ENCODE measurements at places on chromosomes 5 and 9. TPM values are rescaled to one million over a fixed set of nuclear protein-coding genes. Genes with fewer than 3 reads are reported as not detected.

FAM169A gene
- 75.3 TPM for total RNA-seq

STRBP gene
- 132 TPM for total RNA-seq

SPINK7 gene
- total RNA-seq: not detected

FXN gene
- total RNA-seq: 11.1 TPM

MCCC2 gene
- total RNA-seq: 39.6 TPM

SPINK13 gene
- total RNA-seq: not detected

OR1N1 gene
- total RNA-seq: not detected

CDKN2A gene
- 7.6 TPM for total RNA-seq

SLC34A3 gene
- total RNA-seq: 0.21 TPM

MYMK gene
- total RNA-seq: 0.68 TPM

SNX24 gene
- total RNA-seq: 25.6 TPM

GTF3C4 gene
- total RNA-seq: 17.8 TPM

LHX3 gene
- total RNA-seq: not detected

SHB gene
- 15.4 TPM for total RNA-seq

FGF18 gene
- 1.4 TPM for total RNA-seq

NTNG2 gene
- 61.8 TPM for total RNA-seq

IL9 gene
- total RNA-seq: not detected

SLC6A7 gene
- 67.8 TPM for total RNA-seq

MEGF10 gene
- total RNA-seq: 43.7 TPM

MYOZ3 gene
- 6.2 TPM for total RNA-seq

TRIM41 gene
- 38.0 TPM for total RNA-seq

SLC36A3 gene
- total RNA-seq: not detected

TRPM6 gene
- total RNA-seq: 2.0 TPM

FOXD4L4 gene
- 3.5 TPM for total RNA-seq

FAM200C gene
- total RNA-seq: 14.8 TPM

PRDM9 gene
- total RNA-seq: not detected

PCDHAC2 gene
- 33.3 TPM for total RNA-seq

NR4A3 gene
- 6.3 TPM for total RNA-seq

UBAP2 gene
- total RNA-seq: 41.2 TPM

GLRX gene
- total RNA-seq: 27.8 TPM

MLANA gene
- not detected for total RNA-seq

IL3 gene
- total RNA-seq: not detected

BARHL1 gene
- not detected for total RNA-seq

LCN10 gene
- total RNA-seq: 4.3 TPM

NOTCH1 gene
- 50.5 TPM for total RNA-seq

MELK gene
- total RNA-seq: not detected

PRRX2 gene
- total RNA-seq: not detected

ANKRD34B gene
- 0.80 TPM for total RNA-seq

GAPT gene
- total RNA-seq: 0.49 TPM

LCN15 gene
- total RNA-seq: 3.1 TPM

TEX48 gene
- not detected for total RNA-seq

SLC36A2 gene
- total RNA-seq: not detected

CD180 gene
- 1.0 TPM for total RNA-seq

PCDHB5 gene
- total RNA-seq: 8.8 TPM

DOCK8 gene
- 8.1 TPM for total RNA-seq

FYB1 gene
- total RNA-seq: 5.4 TPM

ATP10B gene
- total RNA-seq: 34.0 TPM

PLEKHG4B gene
- 1.4 TPM for total RNA-seq

DNAH5 gene
- total RNA-seq: 2.4 TPM

WDR55 gene
- 20.8 TPM for total RNA-seq

PCDHGA8 gene
- 6.4 TPM for total RNA-seq

PDE6A gene
- not detected for total RNA-seq

SPATA31C1 gene
- 0.63 TPM for total RNA-seq

ZFP2 gene
- total RNA-seq: 5.0 TPM
